CD4-positive, alpha-beta memory T cell (primary cell): ENCODE measurements at places on chromosomes 6 and 20.

- DNase-seq: no peak
Measured at GRCh38 chr6:36975231-36976006, 10.6 kb downstream of the MTCH1 start.

GRCh38 chr6:34597605-34598353 is 41.6 kb upstream of the SPDEF start:
- DNase-seq: no peak

DNA sequence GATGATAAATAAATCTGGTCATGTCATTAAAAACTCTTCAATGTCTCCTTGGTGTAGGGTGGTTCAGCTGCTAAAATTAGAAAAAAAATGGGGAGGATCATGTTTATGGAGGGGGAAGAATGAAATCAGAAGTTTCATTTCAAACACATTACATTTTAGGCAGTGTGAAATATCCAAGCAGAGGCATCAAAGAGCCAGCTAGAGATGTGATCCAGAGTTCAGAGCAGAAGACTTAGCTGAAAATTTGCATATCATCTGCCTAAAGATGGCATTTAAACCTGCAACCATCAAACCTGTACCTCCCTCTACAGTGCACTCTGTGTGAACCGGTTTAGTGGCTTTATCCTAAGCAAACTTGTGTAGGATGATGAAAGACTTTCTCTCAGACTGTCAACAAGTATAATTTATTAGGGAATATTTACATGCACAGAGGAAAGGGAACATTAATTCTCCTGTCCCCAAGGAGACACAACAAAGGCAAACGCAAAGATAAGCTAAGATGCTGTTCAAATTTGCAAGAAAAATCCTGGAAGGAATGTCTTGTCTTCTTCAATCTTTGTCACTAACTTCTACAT is 84.8 kb upstream of the PLEKHG1 start:
- DNase-seq: no peak

DNA sequence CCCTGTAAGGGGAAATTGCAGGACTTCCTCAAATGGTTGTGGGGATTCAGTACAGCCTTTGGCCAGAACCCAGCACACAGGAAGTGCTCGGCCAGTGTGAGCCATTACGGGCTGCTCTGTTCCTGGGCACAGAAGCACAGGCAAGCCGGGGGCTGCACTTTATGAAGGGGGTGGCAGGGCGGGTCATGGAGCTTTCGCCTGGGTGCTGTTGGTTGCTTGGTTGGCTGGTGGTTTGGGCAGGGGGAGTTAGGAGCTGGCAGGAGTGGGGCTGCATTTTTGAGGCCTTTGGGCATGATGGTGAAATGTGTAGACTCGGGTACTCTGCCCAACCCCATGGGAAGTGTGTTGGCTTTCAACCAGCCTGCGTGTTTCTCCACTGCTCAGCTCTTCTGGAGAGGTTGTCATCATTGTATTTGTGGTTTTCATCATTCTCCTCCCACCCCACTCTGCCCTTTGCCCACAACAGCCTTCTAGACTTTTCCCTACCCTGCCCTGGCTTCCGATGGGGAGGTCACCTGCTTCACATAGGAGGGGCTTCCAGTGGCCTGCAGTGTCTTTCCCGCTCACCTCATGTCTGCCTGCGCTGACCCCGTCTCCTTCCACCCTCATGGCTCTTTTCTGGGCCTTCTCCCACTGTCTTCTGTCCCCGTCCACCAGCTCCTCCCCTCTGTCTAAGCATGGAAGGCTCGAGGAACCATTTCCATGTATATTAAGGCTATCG is 16.1 kb upstream of the RBM38 start:
- no peak for DNase-seq

DNA sequence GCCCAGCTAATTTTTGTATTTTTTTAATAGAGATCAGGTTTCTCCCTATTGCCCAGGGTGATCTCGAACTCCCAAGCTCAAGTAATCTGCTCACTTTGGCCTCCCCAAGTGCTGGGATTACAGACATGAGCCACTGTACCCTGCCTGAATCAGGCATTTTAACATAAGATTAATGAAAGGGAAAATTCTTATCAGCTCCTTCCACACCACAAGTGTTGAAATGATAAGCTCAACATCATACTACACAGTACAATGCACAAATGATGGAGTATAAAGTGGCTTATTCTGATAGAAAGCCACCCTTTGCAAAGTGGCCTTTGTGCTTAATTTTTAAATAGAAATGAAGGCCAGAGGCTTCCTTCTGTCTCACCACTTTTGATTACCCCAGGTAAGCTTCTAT is 71.3 kb upstream of the MCHR2 start:
- DNase-seq: no peak

- DNase-seq: no peak
Measured at GRCh38 chr6:45327956-45328522, at the start of gene RUNX2. Gene RUNX2, plus strand, starts transcription at chr6:45328330. Its CDS starts 397 bp downstream, at chr6:45328727.

DNA sequence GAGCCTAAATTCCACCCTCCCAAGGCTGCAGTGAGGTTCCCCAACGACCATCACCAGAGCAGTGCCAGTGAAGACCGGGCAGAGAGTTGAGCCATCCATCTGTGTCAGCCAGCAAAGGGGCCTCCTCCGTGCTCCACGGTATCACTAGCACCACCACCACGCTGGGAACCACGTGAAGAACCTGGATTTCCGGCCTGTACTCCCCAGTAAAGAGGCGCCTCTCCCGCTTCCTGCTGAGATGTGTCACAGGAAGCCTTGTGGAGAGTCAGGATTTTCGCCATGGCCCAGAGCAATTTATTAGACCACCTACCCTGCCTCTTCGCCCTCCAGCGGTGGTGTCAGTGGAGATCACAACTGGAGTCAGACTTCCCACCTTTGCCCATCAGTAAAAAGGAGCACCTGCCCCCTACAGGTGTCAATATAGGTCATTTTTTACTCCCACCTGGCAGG is 28.8 kb downstream of the CPXM1 start:
- no peak for DNase-seq

GRCh38 chr6:62285612-62286469 is at the start of gene KHDRBS2:
Gene KHDRBS2, minus strand, starts transcription at chr6:62286225.
- DNase-seq: no peak

DNA sequence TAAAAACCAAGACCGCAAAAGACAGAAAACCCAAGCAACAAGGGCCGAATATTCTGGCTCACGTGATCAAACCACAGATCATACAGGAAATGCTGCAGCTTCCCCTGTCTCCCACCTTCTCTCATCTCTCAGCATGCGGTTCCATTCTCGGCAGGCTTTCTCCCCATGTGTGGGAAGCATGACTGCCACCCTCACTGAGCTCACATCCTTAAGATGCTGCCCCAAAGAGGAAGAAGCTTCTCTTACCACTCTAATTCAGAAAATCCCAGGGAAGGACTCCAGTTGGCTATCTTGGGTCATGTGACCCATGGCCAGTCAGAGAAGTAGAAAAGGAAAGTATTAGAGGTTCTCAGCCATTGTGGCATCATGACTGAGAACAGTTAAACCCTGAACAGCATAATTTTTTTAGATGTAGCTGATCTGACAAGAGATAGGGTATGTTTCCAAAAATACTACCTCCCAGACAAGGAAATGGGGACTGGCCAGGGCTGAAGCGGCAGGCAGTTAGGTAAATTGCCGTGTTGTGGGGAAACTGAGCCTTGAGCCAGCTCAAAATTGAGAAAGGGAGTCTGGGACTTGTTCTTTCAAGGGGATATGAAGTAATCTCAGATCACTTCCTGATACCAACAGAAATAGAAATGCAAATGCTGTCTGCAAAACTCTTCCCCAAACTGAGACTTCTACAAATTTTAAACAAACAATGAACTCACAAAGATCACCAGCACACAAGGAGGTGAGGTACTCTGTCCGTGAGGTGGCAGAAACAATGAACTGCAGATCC is 37.1 kb upstream of the GRM4 start:
- DNase-seq: peak; percentile 85

GRCh38 chr20:5600982-5601381 is 149.2 kb upstream of the SHLD1 start:
- no peak for DNase-seq

DNA sequence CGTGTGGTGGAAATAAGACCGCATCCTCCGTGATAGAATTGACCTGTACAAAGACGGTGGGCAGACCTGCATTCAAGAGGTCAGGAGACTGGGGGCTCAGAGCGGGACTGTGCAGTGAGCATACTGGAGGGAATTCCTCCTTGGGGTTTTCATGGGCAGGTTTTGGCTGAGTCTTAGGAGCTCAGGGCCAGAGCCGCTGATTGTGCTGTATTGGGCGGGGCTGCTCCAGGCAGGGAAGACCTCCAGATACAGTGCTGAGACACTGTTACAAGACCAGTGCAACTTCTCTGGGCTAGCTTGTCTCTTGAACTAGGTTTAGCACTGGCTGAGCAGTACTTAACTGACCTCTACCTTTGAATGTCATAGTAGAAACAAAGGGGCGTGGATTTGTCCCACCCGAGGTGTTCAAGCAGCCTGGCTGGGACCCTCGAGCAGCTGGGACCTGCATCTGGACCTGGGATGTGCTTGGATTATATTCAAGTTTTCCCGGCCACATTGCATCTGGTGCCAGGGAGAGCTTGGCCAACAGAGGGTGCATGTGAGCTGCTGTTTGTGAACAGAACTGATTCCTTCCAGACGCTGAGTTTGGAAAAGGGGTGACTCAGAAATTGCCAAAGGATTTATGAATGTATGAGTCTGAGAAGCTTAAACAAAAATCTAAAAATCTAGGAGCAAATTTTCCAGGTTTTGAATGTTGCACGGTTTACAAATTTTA is 33.4 kb upstream of the SLC22A1 start:
- DNase-seq: no peak

- DNase-seq: no peak
Measured at GRCh38 chr20:61443443-61444126, 191.5 kb downstream of the CDH4 start.

- no peak for DNase-seq
Measured at GRCh38 chr6:3768502-3768901, 17.0 kb upstream of the PXDC1 start.

DNA sequence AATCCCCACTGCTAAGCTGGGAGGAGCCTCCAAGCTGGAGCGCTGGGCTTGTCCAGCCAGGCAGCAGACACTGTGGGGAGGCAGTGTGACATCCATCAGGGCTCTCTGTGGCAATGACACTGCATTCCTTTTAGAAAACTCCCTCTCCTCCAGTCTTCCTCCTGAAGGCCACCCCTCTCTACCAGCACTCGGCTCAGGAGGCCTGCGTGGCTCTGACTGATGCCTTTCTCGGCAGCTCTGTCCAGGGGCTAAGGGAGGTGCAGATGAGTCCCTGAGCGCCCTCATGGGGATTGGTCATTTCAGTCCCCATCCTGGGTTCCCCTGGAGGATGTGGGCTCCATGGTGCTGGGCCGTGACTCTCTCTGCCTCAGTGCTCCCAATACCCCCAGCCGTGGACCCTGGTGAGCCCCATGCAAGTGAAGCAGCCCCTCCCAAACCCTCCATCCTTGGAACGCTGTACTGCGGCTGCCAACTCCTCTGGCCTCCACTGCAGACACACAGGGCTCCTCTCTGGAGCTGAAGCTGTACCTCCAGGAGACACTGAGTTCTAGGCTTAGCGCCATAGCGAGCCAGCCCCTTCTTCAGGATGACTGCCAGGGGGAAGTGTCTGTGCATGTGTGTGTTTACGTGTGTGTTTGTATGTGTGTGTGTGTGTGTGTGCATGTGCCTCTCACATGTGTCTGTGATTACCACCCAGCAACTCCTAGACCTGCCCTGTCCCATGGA is 209.6 kb downstream of the ERMARD start:
- no peak for DNase-seq

DNA sequence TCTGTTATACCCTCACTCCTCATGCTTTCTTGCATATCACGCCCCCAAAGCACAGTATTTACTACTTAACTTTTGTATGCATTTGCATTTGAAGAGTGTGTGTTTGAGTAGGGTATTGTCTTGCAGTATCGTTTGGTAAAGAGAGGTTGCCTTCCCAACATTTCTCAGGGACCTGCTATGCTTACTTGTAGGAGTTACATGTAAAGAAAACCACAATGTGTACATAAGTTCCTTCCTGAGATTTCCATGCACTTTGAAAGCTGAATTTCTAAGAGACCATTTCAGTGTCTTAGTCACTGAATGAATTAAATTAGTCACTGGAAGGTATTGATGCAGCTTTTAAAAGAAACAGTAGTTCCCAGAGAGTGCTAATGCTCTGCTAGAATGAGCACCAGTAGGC is 159.3 kb upstream of the LAMA2 start:
- DNase-seq: no peak

GRCh38 chr6:134343066-134343465 is 25.2 kb upstream of the SGK1 start:
- no peak for DNase-seq

DNA sequence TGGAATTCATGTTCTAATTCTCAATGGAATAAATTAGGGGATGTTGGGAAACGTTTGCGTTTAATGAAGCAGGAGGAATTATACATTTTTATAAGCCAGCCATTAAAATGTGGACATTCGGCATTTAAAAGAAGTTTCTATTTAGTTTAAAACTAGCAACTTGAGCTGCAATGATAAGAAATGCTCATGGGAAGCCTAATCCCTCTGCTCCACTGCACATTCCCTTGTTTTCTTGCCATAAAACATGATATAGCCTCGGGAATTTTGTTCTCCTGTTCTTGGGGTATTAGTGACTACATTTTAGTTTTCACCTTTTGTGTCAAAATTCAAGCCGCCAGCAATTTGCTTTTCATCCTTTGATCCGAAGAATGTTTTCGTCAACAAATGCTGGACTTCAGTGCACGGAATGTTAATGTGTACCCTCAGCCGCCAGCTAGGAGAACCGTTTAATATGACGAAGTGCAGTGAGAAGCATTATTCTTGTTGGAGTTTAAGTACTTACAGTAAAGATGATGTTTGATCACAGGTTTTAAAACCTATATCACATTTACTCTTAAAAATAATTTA is 137.9 kb downstream of the HIVEP1 start:
- no peak for DNase-seq

DNA sequence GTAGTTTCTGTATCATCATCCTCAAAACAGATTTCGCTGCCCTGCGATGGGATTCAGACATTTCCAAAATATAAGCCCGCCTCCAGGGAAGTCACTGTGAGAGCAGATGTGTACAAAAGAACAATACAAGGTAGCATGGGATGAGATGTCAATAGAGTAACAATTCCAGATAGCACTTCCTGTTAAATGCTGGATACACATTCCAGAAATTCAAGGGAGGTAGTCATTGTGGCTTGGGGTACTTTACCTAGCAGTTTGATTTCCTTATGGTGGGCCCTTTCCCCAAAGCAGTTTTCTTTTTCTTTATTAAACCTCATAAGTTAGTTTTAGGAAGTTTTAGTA is 2.5 kb downstream of the RNF217 start:
- no peak for DNase-seq

GRCh38 chr6:79731471-79731870 is 100.3 kb downstream of the SH3BGRL2 start:
- DNase-seq: no peak

DNA sequence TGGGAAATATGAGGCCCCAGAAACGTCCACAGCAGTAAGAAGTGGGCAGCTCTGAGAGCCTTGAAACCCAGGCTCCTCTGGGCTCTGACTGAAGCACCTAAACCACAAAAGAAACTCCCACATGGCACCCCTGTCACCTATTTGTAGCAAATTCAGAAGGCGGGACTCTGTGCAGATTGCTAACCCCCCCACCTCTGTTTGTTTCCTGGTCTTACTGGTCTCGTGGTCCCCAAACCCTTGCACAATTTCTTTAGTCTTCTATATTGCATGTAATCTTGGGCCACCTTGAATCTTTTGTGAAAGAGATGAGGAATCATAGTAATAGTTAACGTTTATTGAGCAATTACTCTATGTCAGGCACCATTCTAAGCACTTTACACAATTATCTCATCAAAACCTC is 154.3 kb downstream of the PREX1 start:
- no peak for DNase-seq

- no peak for DNase-seq
Measured at GRCh38 chr6:154236646-154237301, 119.8 kb downstream of the IPCEF1 start.

GRCh38 chr6:17945111-17945510 is 42.3 kb downstream of the KIF13A start:
- DNase-seq: no peak
